ENCODE measurements at places on chromosomes 5 and 9.

DNA sequence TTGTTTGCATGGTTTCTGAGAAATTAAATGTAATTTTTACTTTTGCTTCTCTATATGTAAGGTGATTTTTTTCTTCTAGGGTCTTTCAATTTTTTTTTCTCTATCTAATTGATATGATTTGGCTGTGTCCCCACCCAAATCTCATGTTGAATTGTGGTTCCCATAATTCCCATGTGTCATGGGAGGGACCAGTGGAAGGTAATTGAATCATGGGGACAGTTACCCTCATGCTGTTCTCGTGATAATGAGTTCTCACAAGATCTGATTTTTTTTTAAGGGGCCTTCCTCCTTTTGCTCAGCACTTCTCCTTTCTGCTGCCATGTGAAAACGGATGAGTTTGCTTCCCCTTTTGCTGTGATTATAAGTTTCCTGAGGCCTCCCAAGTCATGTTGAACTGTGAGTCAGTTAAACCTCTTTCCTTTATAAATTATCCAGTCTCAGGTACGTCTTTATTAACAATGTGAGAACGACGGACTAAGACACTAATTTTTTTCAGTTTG lies 150.8 kb downstream of the MTRR start:
- no peaks in the 10 kb centered on the region for H3K4me1 ChIP-seq
- DNase-seq: no peak
- H3K4me3 ChIP-seq: no peak overlapping the region
- H3K27ac ChIP-seq: no peak overlapping the region
- no peaks in the 10 kb centered on the region for H3K27me3 ChIP-seq

DNA sequence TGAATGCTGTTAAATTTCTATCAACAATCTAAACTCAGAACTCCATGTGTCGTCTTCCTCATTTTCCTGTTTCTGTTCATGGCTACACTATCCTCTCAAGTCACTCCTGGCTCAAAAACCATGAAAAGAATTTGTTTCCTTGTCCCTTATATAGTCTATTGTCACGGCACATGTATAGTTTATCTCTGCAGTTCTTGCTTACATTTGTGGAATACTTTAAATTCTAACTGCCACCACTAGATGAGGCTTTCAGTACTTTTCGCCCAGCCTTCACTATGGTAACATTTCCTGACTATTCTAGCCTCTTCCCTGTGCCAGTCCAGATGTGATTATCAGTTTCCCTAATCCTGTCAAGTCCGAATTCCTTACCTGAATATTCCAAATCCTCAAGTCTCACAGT lies 34.6 kb downstream of the PKD2L2 start:
- H3K27ac ChIP-seq: no peak overlapping the region
- peaks cover 12% of the 10 kb centered on the region for H3K36me3 ChIP-seq
- H3K4me3 ChIP-seq: no peak overlapping the region
- no peak for DNase-seq

DNA sequence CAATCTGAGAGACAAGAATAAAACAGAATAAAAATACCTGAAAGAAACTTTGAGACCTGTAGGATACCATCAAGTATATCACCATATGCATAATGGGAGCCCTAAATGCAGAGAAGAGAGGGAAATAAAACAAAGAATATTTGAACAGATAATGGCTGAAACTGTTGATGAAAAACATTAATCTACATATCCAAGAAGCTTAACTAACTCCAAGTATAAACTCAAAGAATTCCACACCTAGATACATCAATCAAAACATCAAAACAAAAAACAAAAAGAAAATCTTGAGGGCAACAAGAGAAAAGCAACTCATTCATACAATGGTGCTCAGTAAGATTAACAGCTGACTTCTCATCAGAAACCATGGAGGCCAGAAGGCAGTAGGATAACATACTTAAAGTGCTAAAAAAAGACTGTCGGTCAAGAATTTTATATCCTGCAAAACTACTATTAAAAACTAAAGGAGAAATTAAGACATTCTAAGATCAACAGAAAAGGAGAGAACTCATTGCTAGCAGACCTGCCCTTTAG lies 101.6 kb downstream of the FOXD1 start:
- H3K27ac ChIP-seq: no peak overlapping the region
- H3K27me3 ChIP-seq: no peaks in the 10 kb centered on the region
- H3K4me3 ChIP-seq: no peak overlapping the region
- DNase-seq: no peak

GRCh38 chr5:168580227-168580508 lies 1.0 kb upstream of the PANK3 start:
- DNase-seq: no peak
- no peaks in the 10 kb centered on the region for H3K27me3 ChIP-seq
- peak overlapping the region; percentile 97 for H3K27ac ChIP-seq
- H3K36me3 ChIP-seq: no peaks in the 10 kb centered on the region
- H3K4me1 ChIP-seq: peaks cover 45% of the 10 kb centered on the region

DNA sequence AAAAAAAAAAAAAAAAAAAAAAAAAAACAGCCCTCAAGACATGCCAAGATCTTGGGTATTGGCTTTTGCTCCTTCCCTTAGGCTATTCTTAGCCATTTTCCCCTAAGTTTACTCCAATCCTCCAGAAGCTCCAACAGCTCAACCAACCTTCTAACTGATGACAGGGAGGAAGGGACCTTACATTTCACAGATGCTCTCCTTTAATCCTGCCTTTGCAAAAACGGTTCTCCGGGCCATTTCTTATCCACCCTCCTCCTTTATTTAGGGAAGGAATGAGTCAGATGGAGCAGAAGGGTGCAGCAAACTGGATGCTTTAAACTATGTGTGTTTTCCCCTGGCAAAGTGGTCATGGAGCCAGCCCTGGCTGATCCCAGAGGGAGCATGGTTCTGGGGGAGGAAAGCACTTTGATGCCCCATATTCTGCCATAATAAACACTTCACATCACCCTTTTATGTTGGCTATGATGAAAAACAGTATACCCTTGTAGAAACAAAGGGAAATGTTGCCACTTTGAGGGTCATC lies 369.4 kb upstream of the DMAC1 start:
- H3K27me3 ChIP-seq: no peaks in the 10 kb centered on the region
- H3K27ac ChIP-seq: no peak overlapping the region
- no peaks in the 10 kb centered on the region for H3K36me3 ChIP-seq

DNA sequence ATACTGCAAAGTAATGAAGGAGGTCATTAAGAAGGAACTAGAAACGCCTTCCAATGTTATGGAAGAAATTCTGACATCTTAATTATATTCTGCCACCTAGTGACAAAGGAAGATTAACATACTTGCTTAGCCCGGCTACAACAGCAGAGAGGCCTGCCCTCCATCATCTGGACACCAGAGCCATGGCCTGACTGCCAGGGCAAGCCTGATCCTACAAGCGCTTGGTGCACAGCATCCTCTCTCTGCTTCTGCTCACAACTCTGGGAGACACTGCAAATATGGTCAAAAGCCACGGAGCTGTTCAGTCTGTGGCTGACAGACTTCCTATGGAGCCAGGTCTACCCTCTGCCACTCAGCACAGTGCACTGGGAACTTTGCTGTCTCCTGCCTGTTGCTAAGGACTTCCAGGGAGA lies 87.3 kb upstream of the SLC44A1 start:
- no peaks in the 10 kb centered on the region for H3K36me3 ChIP-seq
- H3K4me1 ChIP-seq: peaks cover 14% of the 10 kb centered on the region
- H3K27ac ChIP-seq: peak overlapping the region; percentile 69
- H3K4me3 ChIP-seq: no peak overlapping the region
- no peaks in the 10 kb centered on the region for H3K27me3 ChIP-seq
- peak; percentile 86 for DNase-seq

DNA sequence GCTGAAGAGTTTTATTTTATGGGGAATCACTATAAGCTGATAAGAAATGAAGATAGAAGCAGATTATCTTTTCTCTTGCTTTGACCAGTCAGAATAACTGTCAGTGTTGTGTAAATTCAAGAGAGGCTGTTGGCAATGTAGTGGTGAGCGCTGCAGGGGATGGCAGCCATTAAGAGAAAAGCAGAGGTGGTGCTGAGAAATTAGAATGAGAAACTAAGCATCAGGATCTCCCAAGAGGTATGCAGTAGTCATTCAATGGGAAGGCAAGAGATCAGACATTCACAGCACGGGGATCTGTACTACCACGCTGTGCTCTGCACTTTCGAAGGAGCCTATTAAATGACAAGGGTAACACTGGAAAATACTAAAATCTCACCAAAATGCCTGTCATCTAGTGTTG lies 768.5 kb upstream of the ACO1 start:
- H3K27ac ChIP-seq: no peak overlapping the region
- H3K27me3 ChIP-seq: no peaks in the 10 kb centered on the region
- no peaks in the 10 kb centered on the region for H3K36me3 ChIP-seq
- DNase-seq: no peak

DNA sequence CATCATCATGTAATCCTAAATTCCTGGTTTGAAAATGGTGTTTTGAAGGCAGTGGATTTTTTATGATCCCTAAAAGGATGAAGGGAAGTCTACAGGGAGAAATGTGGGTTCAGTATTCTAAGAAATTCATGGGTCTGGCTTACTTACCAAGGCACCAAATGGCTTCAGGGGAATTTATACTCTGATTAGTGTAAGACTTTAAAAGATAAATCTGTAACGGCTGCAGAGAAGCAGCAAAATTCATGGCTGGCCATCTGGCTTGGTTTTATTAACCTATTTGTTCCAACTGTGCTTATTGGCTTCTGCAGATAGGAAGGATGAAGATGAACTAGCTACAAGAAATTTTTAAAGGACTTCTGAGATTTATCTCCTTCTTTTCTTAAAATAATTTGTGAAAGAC lies 222.8 kb downstream of the TENT4A start:
- no peaks in the 10 kb centered on the region for H3K4me1 ChIP-seq
- H3K36me3 ChIP-seq: no peaks in the 10 kb centered on the region
- no peak overlapping the region for H3K4me3 ChIP-seq
- DNase-seq: no peak
- H3K27me3 ChIP-seq: no peaks in the 10 kb centered on the region

- H3K27me3 ChIP-seq: no peaks in the 10 kb centered on the region
- H3K36me3 ChIP-seq: peaks cover 33% of the 10 kb centered on the region
- no peaks in the 10 kb centered on the region for H3K4me1 ChIP-seq
These were observed 7.4 kb downstream of the F2RL2 start for GRCh38 chr5:76615759-76616158.

DNA sequence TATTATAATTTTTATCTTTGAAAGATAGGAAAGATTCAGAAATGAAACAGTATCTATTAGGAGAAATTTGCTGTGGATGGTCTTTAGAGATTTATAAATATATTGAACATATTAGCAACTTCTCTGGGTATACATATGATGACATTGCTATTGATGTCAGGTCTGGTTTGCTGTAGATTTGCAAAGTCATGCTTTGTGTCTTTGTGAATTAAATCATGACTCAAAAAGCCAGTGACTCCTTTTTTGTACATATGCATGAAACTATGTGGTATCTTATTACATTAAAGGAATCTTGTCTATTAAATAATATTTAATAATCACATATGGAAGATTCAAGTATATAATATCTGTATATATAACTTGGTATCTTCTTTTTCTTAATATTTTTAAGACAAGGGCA lies 141.9 kb downstream of the ST8SIA4 start:
- H3K36me3 ChIP-seq: no peaks in the 10 kb centered on the region
- no peak overlapping the region for H3K4me3 ChIP-seq
- H3K27me3 ChIP-seq: no peaks in the 10 kb centered on the region
- no peak for DNase-seq

DNA sequence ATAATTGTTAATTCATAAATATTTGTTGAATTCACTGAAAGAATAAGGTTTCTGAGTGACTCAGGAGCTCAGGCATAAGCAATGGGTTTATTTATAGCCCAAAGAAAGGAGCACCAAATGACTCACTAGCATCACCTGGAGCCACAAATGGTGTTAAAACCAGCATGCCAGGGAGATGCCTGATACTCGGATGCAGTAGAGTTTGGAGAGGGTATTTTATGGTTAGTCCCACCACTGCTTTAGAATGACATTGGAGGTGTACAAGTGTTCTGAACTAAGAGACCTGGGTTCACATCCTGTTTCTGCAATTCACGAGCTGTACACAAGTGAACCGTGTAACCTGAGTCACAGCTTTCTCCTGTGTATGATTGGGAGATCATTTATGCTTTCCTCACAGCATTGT lies 25.2 kb downstream of the CCL28 start:
- no peak overlapping the region for H3K27ac ChIP-seq
- H3K4me1 ChIP-seq: peaks cover 9% of the 10 kb centered on the region
- no peak overlapping the region for H3K4me3 ChIP-seq
- no peaks in the 10 kb centered on the region for H3K27me3 ChIP-seq
- DNase-seq: no peak
- H3K36me3 ChIP-seq: no peaks in the 10 kb centered on the region

DNA sequence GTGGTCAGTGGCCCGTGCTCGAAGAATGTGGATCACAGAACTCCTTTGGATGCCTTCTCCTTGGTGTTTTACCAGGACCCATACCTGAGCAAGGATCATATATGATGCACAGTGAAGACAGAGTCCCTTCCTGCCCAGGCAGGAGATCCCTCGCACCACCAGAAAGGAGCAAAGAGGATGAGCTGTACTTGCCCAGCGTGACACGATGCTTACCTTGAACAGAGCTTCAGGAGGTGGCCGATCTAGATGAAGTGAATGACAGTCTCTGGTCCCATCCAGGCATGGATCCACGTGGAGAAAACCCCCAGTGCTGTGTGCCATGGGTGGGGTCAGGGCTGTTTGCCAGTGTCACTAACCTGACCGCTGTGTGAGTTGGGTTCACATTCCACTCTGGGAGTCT lies 455.4 kb downstream of the GADD45G start:
- no peaks in the 10 kb centered on the region for H3K4me1 ChIP-seq
- no peaks in the 10 kb centered on the region for H3K36me3 ChIP-seq
- H3K4me3 ChIP-seq: no peak overlapping the region
- no peaks in the 10 kb centered on the region for H3K27me3 ChIP-seq
- no peak for DNase-seq
- no peak overlapping the region for H3K27ac ChIP-seq

DNA sequence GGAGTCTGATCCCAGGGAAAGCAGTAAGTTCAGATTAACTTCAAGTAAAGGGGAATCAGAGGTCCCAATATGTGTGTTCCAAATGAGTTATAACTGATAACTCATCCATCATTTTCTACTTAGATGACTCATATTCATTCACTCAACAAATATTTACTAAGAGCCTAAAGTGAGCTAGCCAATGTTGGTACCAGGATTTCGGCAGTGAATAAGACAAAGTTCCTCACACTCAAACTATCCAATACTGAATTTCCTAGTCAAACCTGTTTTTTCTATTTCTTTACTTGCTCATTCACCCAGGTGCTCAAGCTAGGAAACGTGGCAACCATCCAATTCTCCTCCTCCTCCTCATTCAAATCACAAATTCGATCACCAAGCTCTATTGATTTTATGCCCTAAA lies 25.8 kb downstream of the FBXW2 start:
- H3K27ac ChIP-seq: no peak overlapping the region
- no peak for DNase-seq
- peaks cover 11% of the 10 kb centered on the region for H3K4me1 ChIP-seq
- H3K27me3 ChIP-seq: no peaks in the 10 kb centered on the region
- H3K4me3 ChIP-seq: no peak overlapping the region

GRCh38 chr9:93154293-93154903 lies 20.3 kb upstream of the NINJ1 start:
- H3K27me3 ChIP-seq: no peaks in the 10 kb centered on the region
- H3K27ac ChIP-seq: no peak overlapping the region
- peaks cover under 1% of the 10 kb centered on the region for H3K4me1 ChIP-seq
- DNase-seq: no peak
- no peak overlapping the region for H3K4me3 ChIP-seq

Data from stomach (tissue), 19 donors.